ENCODE measurements at places on chromosomes 2 and 18.
A peak's percentile ranks its signal among the peaks of the same experiment; 100 is the strongest.

DNA sequence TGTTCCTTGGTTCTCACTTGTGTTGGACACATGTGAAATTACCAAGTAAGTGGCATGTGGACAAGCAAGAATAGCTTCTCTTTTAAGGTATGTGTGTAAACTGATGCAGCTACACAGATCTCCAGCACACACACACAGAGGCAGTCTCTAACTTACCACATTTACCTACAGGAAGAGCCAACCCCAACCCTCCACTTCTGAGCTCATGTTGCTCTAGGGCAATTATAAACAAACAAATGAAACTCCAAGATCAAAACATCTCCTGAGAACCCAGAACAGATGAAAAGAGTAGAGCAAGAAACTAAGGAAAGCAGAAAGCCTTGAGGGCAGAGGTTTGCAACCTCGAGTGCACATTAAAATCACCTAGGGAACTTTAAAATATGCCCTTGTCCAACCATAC, 16.0 kb upstream of the TMEM37 start:
- DNase-seq = no peak

DNA sequence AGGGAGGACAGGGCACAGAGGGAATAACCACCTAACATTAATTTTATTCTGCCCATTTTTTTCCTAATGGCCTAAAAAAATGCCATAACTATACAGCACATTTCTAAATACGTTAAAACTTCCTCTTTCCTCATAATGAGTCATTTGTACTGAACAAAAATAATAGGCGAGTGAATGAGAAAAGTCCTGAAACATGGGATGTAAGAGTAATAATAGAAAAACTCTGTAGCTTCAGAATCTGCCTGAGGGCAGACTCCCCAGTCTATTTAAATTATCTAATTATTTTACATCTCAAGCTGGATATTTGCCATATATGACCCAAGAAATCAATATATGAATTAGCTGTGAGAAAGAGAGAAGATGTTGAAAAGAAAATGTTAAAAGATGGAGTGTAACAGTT, 285.1 kb downstream of the TMX3 start:
- DNase-seq = no peak

GRCh38 chr2:231104115-231104713, 20.6 kb downstream of the HTR2B start:
- peak; percentile 75 for DNase-seq

DNA sequence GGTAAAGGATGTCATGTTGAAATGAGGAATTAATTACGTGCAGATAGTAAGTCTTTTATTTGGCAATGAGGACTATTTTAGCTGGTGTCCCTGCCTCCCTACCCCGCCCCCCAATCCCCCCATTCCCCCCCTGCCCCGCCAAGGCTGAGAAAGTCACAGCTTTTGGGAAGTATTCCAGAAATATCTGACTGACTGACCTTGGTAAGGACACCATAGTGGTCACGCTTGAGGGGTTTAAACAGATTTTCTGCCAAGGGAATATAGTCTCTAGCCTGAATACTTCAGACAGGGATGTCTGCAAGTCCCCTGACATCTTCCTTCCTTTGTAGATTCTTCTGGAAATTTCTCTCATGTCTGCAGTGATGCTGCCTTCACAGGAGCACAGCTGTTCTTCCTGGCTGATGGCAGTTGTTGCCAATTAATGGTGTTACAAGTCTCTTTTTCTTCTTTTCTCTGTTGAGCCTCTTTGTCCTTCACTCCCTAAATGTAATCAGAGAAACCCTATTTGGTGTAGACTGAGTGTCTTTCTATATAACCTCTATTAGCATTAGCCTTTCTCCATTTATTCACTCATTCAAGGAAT, 53.7 kb upstream of the MGAT5 start:
- DNase-seq = no peak

DNA sequence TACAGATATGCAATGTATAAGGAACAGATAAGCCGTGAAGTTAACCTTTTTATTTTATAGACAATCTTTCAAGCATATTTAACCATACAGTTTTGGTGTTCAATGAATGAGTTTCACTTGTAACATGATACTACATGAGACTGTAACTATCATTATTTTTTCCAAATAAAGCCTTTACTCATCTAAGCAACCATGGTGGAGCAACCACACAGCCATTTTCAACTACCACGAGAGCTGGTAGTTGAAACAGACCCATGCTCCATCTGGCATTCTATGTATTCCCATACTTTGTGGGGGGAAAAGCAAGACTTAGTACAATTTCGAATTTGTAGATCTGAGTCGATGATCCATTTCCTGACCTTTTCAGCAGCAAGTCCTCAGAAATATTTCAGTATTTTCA, 159.3 kb upstream of the RND3 start:
- no peak for DNase-seq

- DNase-seq = no peak
These were observed 50.3 kb upstream of the NFE2L2 start for GRCh38 chr2:177314722-177315264.

DNA sequence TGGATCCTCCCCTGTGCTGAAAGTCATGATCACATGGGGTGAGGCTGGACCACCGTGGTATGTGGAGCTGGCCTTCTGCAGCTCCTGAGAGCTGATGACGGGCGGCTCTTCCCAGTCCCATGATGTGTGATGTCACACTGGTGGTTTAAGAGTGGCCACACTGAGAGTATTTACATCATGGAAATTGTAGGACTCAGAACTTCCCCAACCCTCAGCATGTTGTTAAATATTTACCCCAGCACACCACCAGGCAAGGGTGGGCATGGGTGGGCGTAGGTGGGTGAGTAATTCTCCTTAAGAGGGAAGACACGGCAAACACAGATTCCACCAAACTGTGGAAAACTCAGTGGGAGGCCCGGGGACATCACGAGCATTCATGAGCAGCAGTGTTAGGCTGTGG, 106.8 kb downstream of the ALPK2 start:
- DNase-seq = no peak

DNA sequence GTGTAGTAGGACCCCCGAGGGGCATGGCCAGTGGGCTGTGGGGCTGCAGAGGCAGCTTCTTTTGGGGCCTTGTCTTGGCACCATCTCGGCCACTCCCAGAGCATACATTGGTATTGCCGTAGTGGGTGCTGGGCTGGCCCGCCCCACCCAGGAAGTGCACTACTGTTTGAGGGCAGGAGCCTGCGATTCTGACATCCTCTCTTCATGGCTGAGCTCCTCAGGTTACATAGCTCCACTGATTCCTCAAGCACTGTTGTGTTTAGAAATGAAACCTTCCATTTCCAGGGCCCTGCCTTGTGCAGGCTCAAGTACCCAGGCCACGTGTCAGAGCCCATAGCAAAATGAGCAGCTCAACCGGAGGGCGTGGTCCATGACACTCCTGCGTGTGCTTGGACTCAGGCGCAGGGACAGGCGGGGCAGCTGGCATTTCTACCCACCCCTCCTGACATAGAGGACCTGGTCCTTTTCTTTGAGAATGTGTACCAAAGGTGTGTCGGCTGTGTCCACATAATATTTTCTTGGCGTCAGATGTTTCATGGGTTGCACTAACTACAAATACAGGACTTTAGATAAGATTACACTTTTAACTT, 67.9 kb downstream of the DGKD start:
- no peak for DNase-seq

GRCh38 chr2:35938838-35939237, 416.7 kb upstream of the CRIM1 start:
- DNase-seq = no peak

- no peak for DNase-seq
These were observed 155.5 kb upstream of the ACVR2A start for GRCh38 chr2:147689220-147689909.

DNA sequence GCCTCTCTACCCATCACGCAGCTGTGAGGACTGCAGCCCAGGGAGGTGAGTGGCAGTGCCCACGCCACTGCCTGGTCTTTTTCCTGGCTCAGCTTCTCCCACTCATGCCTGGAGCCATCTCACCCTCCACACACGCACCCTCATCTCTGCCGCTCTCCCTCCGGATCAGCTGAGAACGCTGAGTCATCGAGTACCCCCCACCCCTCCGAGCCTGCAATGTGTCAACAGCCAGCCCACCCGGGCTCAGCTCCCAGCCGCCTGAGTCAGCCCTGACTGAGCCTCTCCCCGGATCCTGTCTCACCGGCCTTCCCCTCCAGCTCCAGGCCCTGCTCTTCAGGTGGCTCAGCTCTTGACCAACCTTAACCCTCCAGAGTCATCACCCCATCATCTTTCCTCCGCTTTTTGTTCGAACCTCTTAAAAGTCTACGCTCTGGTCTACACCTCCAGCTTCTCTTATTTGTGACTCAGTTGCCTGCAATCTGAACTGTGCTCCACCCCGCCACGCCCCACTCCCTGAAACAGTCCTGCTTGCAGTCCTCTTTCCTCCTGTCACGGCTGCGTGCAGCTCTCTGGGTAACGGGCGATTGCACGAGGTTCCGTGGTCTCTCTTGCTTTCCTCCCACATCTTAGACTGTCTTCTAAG, 94.4 kb upstream of the ASAP2 start:
- DNase-seq = peak; percentile 84

DNA sequence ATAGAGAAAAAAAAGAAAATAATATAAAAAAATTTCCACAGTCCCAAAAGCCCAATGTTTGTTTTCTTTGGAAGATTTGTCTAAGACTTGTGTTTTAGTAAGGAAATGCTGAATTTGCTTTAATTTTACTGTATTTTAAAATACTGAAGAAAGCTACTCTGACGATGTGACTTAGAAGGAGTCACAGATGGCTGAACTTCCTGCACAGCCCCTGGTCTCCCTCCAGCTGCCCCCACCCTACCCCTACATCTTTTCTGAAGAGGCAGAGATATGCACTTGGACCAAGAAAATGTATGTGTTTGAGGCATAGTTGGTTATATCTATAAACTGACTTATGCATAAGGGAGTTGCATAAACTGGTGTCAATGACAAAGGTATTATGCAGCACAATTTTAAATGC, 172.3 kb downstream of the CDH2 start:
- DNase-seq = no peak

GRCh38 chr2:200330351-200331060, 24.0 kb downstream of the SPATS2L start:
- DNase-seq = no peak

- DNase-seq = no peak
These were observed 78.1 kb upstream of the LAPTM4A start for GRCh38 chr2:20129331-20130159.

DNA sequence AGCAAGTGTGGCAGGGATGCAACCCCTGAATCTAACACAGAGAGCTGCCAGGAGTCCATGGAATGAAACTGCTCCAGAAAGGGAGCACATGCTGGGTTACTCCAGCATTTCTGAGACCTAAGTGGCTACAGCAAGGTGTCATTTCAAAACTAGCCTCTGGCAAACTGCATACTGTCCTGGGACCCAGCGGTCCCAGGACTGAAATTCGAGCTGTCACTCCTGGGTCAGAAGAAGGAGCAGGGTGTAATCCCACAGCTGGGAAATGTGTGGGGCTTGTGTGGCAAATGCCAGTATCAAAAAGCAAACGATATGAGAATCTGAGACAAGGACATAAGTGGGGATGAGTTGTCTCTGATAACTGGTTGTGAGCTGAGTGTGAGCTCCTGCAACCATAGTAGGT, 70.3 kb upstream of the ACVR1C start:
- no peak for DNase-seq

- no peak for DNase-seq
These were observed 18.4 kb upstream of the CTAGE1 start for GRCh38 chr18:22436136-22436535.

DNA sequence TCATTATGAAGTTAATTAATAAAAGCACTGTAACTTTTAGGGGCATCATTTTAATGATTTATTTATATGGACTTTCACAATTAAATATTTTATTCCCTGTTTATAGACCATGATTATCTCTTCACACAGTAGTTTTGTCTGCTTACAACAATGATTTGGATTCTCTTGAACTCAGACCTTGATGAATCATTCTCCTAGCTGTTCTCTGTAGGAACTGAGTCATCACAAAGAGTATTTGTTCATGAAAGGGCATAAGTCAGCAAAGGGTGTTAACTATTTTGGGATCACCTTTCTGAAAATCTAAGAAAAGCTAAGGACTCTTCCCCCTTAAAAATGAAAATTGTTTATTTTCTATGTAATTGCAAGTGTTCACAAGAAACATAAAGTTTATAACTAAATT, 461.1 kb upstream of the UBE2E3 start:
- no peak for DNase-seq

DNA sequence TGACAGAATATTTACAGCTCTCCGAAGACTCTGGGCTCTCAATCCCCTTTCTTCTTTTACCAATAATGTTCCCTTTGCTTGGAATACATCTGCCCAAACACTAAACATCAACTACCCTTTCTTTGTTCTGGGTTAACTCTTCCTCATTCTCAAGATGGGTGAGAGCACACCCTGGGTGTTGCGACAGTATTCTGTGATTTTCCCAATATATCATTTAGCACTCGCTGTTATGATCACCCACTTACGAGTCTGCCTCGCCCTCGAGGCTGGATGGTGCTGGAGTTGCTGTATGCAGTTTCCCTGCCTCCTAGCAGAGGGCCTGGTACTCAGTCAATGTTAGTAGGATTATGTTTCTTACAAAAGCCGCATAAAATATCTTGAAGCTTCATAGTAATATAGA, 93.2 kb downstream of the SOCS6 start:
- DNase-seq = no peak

GRCh38 chr18:37673671-37674070, 108.1 kb upstream of the CELF4 start:
- no peak for DNase-seq

DNA sequence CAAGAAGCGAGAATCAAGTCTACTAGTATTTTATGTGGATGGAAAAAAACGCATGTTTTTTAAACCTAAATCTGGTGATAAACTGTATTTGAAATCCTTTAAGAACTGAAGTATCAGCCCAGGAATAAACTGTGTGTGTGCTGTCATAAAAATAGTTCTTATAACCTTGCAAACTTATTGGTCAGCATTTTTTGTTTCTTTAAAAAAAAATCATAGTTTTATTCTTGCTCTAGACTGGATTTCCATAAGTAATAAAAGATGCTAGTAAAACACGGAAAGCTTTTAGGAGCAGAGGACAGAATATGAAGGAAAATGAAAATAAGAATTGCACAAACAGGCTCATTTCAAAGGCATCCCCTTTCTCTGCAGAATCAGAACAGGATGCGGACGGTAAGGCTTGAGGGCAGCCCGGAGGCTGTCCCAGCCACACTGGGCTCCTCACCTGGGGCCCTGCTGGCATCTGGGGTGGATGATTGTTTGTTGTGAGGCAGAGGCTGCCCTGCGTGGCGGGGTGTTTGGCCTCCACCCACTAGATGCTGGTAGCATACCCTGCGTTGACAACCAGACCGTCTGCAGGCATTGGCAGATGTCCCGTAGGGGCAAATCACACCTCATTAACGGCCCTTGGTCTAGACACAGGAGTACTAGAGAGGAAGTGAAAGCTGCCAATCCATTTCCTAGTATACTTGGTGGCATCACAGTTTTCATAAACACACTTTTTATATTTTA, 52.5 kb downstream of the MBP start:
- DNase-seq = no peak

GRCh38 chr18:11497585-11497984, 111.8 kb upstream of the SLC35G4 start:
- DNase-seq = no peak

GRCh38 chr2:202989749-202990148, 24.9 kb upstream of the NBEAL1 start:
- no peak for DNase-seq

GRCh38 chr2:239401067-239401880, 454 bp upstream of the HDAC4 start:
- DNase-seq = peak; percentile 100
